ENCODE measurements at places on chromosomes 5 and 9.

DNA sequence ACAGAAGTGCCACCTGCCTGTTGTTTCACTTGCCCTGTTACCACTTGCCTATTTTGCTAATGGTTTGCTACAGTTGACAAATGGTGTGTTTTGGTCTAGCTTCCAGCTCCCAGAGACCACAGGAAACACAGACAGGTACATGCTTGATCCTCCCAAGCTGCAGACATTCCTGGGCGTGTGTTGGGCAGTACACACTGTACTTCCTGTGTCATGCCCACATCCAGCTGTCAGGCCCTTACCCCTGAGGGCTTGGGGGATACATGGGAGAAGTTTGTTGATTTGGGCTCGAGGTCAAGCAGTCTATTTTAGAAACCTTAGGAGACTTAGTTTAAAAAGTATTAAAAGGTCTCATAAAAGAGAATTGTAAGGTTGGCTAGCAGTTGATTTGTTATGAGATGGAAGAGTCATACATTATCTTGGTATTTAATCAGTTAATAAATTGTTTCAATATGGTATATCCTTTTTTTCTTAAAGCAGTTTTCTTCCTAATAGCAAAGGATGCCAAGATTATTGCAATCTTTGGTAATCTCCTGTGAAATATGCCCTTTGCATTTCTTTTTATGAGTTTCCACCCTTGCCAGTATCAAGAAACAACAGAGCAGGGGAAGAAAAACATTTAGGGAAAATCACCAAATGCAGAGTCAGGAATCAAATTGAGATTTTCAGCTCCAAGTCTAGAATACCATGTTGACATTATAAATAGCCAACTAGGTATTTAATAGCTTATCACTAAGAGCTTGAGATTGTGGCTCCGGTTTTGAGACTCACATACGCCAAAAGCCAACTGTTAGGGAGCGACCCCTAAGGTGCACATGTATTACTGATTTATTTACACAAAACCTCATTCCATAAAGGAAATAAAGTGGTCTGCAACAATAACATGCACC is 52.3 kb upstream of the CD180 start:
- DNase-seq: no peak

GRCh38 chr5:107289030-107289714 is 381.6 kb downstream of the EFNA5 start:
- DNase-seq: no peak

- DNase-seq: no peak
Measured at GRCh38 chr5:169126481-169127021, 174.4 kb downstream of the SLIT3 start.

- no peak for DNase-seq
Measured at GRCh38 chr5:102796498-102796897, 41.4 kb downstream of the PAM start.

GRCh38 chr5:112186401-112186990 is 232.6 kb downstream of the EPB41L4A start:
- DNase-seq: no peak

DNA sequence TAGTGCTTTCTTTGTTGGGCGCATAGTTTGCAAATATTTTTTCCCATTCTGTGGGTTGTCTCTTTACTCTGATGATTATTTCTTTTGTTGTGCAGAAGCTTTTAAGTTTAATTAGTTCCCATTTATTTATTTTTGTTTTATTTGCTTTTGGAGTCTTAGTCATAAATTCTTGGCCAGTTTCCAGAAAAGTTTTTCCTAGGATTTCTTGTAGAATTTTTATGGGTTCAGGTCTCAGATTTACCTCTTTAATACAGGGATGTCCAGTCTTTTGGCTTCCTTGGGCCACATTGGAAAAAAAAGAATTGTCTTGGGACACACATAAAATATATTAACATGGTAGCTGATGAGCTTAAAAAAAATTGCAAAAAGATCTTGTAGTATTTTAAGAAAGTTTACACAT is 122.0 kb downstream of the WDR70 start:
- no peak for DNase-seq

- no peak for DNase-seq
Measured at GRCh38 chr9:100104314-100104713, 5.3 kb downstream of the INVS start.

DNA sequence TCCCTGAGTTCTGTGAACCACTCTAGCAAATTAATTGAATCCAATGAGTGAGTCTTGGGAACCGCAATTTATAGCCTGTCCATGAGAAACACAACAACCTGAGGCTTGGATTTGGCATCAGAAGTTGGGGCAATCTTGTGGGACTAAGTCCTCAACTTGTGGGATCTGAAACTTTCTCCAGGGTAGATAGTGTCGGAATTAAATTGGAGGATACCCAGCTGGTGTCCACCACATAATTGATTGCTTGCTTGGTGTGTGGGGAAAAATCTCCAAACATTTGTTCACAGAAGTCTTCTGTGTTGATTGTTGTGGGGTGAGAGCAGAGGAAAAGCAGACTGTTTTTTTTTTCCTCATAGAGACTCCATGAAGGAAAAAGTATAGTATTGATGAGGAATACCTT is 320.6 kb upstream of the MEF2C start:
- DNase-seq: no peak

DNA sequence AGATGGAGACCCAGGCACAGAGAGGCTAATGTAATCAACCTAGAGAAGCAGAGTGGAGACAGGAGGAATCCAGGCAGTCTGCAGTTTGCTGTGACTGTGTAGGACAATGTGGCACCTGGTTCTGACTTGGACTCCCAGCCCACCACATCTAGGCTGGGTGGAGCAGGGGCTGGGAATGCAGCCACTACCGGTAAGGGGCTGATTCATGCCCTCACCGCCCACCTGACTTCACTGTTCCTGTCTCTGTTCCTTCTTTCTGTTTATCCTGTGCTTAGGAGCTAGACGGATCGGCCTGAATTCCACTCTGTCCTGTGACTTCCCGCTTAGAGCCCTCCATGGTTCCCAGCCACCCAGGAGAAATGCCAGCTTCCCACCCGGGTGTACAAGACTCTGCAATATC is 2.6 kb downstream of the PDLIM4 start:
- DNase-seq: no peak

- no peak for DNase-seq
Measured at GRCh38 chr9:86046930-86047341, 52.4 kb downstream of the GOLM1 start.

DNA sequence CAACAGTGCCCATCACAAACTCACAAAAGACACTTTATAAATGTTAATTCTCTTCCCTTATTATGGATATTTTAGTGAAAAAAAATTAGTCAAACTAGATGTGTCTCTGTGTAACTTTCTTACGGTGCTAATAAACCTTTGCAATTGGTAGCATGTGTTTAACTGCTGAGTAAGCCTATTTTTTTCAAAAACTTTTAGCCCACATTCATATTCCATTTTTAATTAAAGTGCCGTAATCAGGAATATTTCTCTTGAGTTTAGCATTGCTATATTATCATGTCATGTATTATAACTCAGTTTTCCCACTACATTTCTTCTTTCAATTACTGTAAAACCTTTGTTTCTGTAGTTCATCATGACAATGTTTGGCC is 51.4 kb downstream of the FYB1 start:
- DNase-seq: no peak

- no peak for DNase-seq
Measured at GRCh38 chr5:151318850-151319732, 15.5 kb upstream of the SLC36A3 start.

DNA sequence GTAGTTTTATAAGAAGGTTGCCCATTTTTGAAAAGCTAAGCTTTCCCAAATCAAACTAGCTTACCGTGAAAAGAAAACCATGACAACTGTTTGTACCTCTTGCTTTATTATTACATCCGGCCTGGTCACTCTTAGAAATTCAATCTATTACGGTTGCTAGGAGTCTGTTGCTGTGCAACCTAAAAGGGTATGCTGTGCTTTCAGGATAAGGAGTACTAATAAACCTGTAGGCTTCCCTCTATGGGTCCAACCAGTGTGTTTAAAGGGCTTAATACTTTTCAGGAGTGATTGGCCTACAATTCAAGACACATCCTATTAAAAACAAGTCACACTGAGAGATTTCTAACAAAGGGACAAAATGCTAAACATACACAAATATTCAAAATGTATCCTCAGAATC is 27.1 kb downstream of the RFX3 start:
- DNase-seq: no peak

DNA sequence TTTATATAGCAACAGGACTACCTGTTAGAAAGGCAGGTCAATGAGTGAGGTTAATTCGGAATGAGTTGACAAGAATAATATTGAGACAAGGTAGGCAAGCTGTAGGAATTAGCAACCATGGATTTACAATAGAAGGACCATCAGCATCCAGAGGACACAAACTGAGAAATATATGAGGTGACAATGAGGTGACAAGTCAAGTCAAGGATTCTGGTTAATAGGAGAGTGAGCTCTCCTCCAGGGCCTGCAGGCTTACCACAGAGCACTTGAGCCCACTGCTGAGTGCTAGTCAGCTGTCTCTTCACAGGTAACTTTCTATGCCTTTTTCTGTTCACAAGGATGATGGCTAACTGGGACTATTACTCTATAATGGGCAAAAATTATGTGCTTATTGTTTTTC is 227.2 kb downstream of the MRPS30 start:
- DNase-seq: no peak

GRCh38 chr5:107979900-107980299 is 309.2 kb upstream of the EFNA5 start:
- DNase-seq: no peak

DNA sequence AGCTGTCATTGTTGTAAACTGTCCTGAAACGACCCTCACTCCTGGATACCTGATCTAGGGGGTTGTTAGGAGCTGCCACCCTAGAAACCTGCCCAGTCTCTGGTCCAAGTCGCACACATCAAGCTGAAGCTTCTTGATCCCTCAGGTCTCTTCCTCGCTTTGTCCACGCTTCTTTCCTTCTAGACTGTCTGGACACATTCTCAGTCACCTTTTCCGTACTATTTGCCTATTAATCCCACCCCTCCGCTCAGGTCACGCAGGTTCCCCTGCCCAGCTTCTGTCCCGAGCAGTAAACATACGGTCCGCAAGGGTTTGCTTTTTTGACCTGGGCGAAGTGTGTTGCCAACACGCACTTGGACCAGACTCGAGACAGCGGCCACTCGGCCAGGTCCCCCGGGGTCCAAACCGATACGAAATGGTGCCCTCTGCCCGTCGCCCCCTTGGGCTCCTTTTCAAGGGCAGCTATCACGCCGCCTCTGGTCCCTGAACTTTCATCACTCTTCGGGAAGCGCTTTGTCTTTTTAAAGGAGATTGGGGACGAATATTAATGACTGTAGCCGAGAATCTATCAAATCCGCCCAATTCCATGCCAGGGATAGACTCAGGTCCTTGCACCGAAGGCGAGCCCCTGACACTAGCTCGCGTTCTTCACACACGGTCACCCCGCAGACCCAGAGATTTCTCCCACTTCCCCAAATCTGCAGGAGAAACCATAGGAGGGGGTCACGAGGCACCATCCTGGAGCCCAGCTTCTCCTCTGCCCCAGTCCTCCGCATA is 814 bp downstream of the PLCXD3 start:
- no peak for DNase-seq

DNA sequence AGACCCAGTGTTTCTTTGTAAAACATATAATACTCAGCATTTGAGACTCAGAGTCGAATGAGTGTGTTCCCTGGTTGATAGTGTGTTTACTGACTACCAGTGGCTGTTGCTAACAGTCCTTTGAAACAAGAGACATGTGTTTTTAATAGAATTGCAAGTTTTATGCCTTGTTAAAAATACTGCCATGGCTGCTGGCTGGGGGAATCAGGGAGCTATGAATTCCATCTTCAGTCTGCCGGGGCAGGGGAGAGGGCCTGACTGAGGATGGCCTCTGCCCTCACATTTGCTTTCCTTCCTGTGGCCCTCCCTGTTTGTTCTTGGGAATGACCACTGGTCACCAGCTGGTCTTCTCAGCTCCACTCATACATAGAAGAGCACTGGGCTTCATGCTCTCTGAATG is 63.8 kb downstream of the PDZD2 start:
- no peak for DNase-seq

DNA sequence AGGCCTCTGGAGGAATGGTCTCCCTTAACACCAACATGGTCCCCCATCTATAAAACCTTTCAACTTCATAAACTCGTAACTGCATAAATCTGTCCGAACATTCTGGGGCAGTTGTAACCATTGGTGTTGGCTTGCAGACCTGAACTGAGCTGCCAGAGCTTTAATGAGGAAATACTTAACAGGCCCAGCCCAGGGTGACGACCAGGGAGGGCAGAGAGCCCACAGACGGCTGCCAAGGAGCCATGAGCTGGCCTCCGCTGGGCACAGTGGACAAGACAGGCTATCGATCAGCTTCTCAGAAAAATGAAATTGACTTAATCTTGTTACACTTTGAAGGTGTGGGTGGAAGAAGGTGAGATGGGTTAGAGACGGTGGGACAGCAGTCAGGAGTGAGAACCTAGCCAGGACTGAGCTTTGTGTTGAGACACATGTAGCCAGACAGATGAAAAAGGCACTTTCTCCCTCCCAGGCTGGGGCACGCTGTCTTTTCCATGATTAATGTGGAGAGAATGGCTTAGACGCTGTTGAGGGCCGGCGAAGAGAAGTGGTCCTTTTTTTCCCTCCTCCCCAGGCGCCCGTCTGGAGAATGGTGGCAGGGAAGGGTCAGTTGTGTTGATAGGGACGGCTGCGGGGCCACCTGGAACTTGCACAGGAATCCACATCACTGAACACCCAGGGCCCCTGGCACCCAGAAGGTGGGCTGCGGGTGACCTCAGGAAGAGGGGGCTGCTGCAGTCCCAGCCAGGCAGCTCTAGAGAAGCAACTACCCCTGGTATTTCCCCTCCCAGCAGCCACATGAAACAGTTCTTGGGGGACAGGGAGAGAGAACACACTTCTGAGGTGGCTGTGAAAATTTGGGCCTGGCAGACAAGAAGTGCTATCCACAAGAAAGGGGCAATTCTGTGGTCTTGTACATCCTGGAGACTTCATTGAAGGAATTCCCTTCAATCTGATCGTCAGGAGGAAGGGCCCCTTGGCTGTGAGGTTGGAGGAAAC is 27.3 kb upstream of the TCOF1 start:
- DNase-seq: no peak

- DNase-seq: no peak
Measured at GRCh38 chr5:35863159-35863558, 6.5 kb downstream of the IL7R start.

DNA sequence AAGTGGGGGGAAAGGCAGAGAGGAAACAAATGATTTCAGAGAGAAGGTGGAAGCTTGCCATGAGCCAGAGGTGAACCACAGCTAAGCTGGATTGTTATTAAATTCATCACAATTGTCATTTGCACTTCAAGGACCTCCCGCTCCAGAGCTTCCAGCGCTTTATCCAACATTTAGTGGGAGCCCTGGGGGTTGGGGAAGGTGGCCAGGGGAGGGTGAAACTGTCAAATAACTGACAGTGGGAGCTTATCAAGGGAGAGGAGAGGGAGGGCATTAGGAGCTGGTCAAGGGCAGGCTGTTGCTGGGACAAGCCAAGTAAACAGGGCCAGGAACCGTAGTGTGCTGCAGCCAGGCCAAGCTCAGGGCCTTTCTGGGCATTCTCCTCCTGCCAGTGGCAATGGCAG is 71.5 kb downstream of the SIL1 start:
- no peak for DNase-seq

GRCh38 chr9:26747611-26748010 is 145.0 kb downstream of the CAAP1 start:
- no peak for DNase-seq

- no peak for DNase-seq
Measured at GRCh38 chr9:135711391-135711790, 9.4 kb downstream of the KCNT1 start.

All from stimulated activated CD8-positive, alpha-beta memory T cell treated with anti-CD3 and anti-CD28 coated beads, Interleukin-4, amount 100 ng/mL, for 24 hours (primary cell).